Stimulated activated CD4-positive, alpha-beta T cell treated with anti-CD3 and anti-CD28 coated beads, Interleukin-1b, Interleukin-23, amount 100 ng/mL, for 1 hour (primary cell): ENCODE measurements at places on chromosomes 11 and 22.

GRCh38 chr22:28894334-28894733 lies 11.0 kb downstream of the ZNRF3 start:
- DNase-seq, result no peak

DNA sequence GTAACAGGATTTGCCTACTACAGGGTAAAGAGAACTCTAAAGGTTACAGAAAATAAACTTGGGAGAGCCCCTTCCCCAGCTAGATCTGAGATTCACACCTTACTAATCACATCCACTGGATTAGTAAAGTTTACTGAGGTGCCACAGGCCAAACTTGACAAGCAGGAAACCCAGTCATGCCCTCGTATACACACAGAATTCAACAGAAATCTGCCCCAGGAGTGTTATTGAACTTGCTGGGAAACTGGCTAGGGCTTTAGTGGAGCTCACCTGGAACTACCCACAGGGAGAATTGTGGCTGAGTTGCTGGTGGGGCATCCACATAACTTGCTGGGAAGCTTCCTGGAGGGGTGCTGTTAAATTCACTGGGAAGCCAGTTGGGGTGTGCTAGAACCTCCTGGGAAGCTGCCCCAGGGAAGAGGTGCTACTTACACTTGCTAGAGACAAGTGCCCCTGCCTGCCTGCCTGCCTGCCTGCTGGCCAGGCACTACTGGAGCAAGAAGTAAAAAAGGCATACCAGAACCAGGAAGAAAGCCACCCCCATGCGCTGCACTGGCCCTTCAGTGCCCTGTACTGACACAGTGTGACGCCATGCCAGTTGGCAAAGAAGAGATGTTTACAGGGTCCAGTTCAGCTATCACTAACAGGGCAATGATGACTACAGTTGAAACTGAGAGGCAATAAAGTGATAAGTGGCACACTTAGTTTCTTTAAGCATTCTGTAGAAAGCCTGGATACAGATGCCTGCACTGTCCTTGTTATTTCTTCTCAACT lies 106.5 kb downstream of the ALX4 start:
- no peak for DNase-seq

DNA sequence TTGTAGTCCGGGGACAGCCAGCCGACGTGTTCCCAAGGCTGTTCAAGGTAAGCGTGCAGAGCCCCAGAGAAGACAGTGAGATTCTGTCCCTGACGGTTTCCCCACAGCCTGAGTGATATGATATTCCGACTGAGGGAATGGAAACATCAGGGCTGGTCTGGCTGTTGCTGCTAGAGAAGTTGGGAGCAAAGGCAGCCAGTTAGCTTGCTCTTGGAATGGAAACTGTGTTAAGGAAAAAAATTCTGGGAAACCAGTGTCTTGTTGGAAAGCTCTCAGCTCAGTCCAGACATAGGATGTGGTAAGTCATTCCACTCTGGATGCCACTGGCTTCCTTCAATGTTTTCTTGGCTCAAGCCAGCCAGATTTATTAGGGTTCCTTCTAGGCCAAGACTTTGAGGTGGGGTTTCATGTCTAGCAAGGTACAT lies 8.8 kb downstream of the CRY2 start:
- no peak for DNase-seq

DNA sequence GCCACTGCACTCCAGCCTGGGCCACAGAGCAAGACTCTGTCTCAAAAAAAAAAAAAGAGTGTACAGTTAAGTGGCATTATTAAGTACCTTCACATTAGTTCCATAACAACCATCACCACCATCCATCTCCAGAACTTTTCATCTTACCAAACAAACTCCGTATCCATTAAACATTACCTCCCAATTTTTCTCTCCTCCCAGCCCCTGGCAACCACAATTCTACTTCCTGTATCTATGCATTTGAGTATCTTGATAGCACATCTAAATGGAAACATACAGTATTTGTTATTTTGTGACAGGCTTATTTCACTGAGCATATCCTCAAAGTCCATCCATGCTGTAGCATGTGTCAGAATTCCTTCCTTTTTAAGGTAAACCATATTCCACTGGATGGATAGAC lies 46.8 kb downstream of the DGCR2 start:
- DNase-seq, result no peak

DNA sequence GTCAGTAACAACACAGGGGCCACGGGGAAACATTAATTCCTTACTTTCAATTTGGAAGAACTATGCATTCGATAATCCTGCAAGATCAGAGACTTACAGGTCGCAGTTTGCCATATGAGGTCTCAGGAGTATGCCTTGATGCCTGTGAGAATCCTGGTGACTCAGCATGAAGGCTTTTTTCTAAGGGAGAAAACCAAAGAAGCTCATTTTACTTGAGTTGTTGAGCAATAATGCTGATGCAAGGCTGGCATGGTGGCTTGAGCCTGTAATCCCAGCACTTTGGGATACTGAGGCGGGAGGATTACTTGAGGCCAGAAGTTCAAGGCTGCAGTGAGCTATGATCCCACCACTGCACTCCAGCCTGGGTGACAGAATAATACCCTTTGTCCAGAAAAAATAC lies 26.6 kb downstream of the ATG16L2 start:
- no peak for DNase-seq
